ENCODE measurements at places on chromosomes 1 and 21.

DNA sequence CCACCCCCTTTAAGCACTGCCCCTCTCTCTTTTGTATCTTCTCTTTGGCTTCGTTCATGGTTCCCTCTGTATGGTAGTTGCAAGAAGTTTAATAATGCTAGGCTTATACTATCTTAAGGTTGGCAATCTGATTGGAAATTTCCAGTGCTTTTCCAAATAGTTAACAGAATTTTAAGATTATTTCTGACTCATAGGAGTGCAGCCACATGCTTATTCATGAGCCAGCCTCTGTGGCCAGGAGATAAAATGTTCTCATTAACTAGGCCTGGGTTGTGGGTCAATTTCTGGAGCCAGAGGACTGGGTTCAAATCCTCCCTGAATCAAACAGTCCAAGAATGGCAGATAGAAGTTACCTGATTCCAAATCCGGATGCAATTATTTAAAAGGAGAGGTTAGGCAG is 103.1 kb downstream of the ATP6V1G3 start:
- no peak for DNase-seq

GRCh38 chr1:192506741-192507155 is 68.8 kb upstream of the RGS1 start:
- DNase-seq: peak; percentile 58

DNA sequence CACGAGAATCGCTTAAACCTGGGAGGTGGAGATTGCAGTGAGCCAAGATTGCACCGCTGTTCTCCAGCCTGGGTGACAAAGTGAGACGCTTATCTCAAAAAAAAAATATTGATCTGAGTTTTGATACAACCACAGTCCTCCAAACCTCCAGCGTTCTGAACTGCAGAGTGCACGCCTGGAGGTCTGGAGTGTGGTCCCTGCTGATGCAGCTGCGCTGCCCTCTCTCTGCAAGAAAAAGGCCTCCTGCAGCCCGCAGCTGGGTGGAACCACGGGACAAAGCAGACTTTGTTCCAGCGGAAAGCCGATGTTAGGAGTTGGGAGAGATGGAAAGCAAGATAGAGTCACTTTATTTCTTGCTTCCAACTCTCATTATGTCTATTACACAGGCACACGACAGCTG is 144.9 kb upstream of the SOD1 start:
- no peak for DNase-seq

DNA sequence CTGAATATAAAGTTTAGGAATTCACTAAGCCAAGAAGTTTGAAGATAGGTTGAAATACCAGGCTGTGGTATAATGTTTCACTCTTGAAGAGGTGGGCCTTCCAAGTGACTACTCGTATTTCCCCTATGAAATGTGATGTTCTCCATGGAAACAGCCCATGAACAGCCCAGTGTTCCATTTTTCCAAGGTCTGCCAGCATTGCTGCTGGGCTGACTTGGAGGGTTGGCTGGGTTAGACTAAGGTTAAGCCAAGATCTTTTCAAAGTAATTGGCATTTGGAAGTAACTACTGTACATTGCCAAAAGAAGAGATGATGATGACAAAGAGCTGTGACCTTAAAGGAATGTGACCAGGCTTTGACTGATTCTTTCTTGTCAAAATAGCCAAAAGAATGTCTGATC is 73.8 kb downstream of the RPE65 start:
- no peak for DNase-seq

- no peak for DNase-seq
Measured at GRCh38 chr1:242468784-242469183, 55.7 kb downstream of the PLD5 start.

GRCh38 chr1:24849672-24850295 is 80.3 kb downstream of the RUNX3 start:
- peak; percentile 80 for DNase-seq

DNA sequence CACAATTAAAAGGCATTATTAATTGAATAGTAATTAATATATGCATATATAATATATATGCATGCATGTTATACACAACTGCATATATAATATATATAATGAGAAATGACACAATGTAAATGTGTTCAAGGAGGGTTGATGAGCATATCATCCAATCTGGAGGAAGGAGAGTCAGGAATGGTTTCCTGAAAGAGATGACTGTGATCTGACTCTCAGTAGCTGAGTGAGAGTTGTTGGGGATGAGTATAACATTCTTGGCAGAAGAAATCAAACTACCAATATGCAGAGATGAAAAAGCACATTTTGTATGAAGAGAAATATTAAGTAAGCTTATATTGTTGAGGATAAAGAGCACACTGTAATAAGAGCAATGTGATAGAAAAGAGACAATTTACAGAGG is 37.3 kb downstream of the F13B start:
- DNase-seq: no peak

DNA sequence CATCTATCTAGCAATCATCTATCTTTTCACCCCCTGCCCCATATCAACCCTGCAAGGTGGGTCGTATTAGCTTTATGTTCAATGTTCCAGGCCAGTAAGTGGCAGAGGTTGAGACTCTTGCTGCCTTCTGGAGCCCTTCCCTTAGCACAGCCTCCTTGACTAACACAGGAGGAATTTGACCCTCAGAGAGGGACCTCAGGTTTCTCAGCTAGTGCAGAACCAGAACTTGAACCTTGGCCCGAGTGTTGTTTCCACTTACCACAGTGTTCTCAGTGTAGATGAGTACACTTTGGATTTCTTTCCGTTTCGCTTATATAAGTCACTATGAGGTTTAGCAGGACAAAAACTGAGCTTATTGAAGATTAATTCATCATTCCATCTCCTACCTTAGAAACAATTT is 11.1 kb upstream of the ATF3 start:
- no peak for DNase-seq

GRCh38 chr1:74426208-74426937 is 86.0 kb downstream of the LRRC53 start:
- no peak for DNase-seq

DNA sequence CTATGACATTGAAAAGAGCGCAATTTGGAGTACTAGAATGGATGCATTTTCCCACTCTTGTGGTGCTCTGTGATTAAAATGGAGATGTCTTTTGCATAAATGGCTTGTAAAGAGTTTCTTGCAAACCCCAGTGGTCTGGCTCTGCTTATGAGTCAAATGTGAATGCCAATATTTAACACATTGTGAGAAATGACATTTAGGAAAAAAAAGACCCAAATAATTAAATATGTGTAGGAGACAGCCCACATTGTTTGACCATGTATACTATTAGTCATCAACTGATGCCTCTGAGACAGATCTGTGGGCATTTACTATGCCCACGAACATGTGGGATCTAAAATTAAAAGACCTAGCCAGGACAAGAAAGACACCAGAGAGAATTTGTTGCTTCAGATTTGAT is 22.2 kb upstream of the RUNX1 start:
- DNase-seq: no peak

GRCh38 chr1:100443811-100444571 is 91.7 kb downstream of the CDC14A start:
- no peak for DNase-seq

DNA sequence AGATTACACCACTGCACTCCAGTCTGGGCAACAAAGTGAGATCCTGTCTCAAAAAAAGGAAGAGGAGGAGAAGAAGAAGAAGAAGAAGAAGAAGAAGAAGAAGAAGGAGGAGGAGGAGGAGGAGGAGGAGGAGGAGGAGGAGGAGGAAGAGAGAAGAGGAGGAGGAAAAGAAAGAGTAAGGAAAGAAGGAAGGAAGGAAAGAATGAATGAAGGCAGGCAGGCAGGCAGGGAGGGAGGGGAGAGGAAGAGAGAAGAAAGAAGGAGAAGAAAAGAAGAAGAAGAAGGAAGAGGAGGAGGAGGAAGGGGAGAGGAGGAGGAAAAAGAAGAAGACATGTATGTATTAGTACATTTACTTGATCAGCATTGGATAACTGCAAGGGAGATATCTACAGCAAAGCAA is 26.7 kb downstream of the MIS18A start:
- DNase-seq: no peak

DNA sequence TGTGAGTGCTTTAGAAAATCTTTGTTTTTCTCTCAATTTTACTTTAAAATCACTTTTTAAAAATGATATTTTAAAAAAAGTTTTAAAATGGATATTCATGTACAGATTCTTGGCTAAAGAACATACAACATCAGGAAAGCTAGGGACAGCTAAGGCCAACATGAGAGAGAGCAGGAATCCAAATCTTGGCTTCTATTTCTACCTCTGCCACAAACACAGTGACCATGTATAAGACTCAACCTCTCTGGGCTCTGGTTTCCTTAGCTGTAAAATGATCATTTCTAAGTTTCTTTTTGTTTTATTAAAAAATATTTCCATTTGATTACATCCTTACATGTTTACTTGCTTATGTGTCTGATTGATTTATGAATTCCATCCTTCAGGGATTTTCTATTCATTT is 1.2 kb downstream of the VCAM1 start:
- no peak for DNase-seq

DNA sequence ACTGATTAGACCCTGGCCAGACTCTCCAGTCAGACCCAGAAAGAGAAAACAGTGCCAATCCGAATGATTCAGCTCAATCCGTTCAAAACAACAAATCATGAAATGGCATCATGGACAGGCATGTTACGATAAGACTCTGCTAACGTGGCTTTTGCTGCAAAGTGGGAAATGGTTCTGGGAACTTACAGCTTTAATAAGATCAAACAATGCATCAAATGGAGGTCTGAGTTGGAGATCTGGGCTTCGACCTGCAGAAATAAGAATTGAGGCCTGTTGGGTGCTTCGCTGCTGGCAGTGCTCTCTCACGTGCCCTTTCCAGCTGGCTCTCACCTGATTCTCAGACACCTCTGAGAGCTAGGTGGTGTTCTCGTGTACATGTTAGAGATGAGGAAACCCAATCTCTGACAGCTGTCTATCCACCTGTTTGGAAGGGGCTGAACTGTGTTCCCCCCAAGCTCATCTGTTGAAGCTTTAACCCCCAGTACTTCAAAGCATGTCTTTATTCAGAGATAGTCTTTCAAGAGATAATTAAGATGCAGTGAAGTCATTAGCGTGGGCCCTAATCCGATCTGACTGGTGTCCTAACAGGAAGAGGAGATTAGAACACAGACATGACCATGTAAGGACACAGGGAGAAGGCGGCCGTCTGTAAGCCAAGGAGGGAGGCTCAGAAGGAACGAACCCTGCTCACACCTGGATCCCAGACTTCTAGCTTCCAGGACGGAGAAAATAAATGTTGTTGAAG is 45.5 kb upstream of the ETS2 start:
- DNase-seq: no peak

DNA sequence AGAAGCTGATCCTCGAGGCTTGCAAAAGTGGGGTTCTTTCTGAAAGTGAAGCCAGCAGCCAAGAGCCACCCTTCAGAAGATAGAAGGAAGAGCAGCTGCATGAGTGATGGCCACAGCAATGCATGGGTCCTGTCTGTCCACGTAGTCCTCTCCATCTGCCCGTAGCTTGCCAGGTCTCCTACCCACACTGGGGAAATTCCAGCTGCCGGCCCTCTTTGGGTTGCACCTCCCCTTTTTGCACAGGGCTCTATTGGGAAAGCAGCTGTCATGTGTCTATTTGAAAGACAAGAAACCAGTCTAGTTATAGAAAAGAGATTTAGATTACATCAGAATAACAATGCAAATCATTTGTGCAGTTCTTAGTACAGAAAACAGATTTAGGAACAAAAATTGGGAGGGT is 204.4 kb downstream of the GIPC2 start:
- no peak for DNase-seq

GRCh38 chr21:38503583-38503982 is 5.3 kb upstream of the ERG start:
- DNase-seq: no peak

GRCh38 chr1:1038694-1039093 is 18.8 kb downstream of the AGRN start:
- peak; percentile 85 for DNase-seq

- peak; percentile 78 for DNase-seq
Measured at GRCh38 chr1:24190983-24191461, 3.9 kb upstream of the IFNLR1 start.

DNA sequence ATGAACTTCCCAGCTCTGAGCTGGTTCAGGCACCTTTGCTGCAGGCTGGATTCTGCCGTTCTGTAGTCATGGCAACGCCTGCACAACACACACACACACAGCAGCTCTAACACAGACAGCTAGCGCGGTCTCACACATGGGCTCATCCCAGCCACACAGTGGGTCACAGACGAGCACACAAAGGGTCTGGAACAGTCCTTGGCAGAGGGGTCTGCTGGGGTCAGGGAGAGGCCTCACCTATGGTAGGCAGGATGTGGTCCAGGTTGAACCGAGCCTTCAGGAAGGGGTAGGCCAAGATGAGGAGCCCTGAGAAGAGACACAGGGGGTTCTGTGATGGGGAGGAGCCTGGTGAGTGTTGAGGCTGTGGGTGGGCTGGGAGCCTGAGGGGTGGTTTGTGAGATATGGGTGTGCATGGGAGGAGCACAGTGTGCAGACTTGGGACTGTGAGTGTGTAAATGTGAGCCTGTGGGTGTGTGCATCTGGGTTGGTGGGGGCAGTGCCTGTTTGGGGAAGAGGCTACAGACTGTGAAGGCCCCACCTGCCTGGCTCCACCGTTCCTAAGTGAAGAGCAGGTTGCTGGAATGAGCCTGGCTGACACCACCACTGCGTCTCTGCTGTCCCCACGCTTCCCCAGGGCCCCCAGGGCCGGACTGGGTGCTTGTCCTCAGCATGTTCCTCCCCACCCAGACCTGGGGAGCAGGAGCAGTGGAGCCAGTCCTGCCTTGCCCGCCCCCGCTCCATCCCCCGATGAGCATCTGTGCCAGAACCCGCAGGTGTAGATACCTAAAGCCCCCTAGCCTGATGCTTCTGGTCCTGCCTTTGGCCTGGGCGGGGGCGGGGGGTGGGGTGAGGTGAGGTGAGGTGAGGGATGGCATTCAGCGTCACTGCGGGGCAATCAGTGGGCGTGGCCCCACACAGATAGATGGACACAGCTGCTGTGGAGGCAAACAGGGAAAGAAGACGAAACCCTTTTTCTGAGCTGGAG is 1.5 kb downstream of the KNCN start:
- peak; percentile 23 for DNase-seq

GRCh38 chr1:224259986-224260385 is 70.0 kb downstream of the NVL start:
- no peak for DNase-seq

- DNase-seq: peak; percentile 84
Measured at GRCh38 chr1:25922971-25923552, 16.8 kb upstream of the STMN1 start.

GRCh38 chr1:81584398-81584797 is 216.3 kb upstream of the ADGRL2 start:
- DNase-seq: no peak

DNA sequence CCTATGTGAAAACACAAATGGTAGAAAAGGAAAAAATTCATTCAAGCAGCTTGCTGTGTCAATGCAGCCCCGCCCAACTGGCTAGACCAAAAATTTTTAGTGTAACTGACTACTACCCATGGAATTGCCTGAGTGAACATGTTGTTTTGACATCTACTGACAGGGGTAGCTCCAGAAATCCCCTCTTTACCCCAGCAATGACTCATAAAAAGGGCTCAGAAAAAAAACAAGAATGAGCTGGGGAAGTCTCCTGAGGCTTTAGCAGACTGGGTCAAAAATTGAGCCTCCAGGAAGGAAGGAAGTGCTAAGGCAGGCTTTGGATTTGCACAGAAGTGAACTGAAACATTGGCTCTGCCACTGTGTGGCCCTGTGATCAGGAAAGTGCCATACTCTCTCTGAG is 24.4 kb upstream of the FGGY start:
- peak; percentile 56 for DNase-seq

GRCh38 chr1:99634971-99635624 is 10.8 kb upstream of the PALMD start:
- DNase-seq: no peak

Data from NB4 (cell line).